ENCODE measurements at places on chromosomes 4 and X.

- no peaks in the 10 kb centered on the region for H3K36me3 ChIP-seq
- no peak for DNase-seq
- H3K27me3 ChIP-seq, result peaks cover 14% of the 10 kb centered on the region
- H3K4me1 ChIP-seq, result peaks cover 21% of the 10 kb centered on the region
- H3K4me3 ChIP-seq, result no peak overlapping the region
- H3K27ac ChIP-seq, result no peak overlapping the region
Observed at GRCh38 chrX:136195247-136195646, 47.9 kb downstream of the FHL1 start.

DNA sequence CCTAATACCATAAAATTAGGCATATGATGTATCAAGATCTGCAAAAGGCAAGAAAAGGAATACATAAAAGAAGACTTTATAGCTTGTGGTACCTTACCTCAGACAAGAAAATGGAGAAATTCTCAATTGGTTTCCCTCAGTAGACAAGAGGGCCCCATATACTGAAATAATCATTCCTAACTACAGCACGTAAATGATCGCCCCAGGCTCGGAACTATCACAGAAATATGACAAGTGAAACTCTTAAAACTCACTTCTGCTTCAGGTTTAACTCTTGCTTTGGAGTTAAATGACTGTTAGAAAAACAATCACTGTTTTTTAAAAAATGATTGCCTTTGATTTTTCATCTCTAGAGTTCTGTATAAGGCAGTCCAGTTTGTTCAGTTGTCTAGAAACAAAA is 38.6 kb upstream of the NAP1L5 start:
- no peaks in the 10 kb centered on the region for H3K36me3 ChIP-seq
- H3K27ac ChIP-seq, result no peak overlapping the region
- no peaks in the 10 kb centered on the region for H3K27me3 ChIP-seq
- peaks cover 15% of the 10 kb centered on the region for H3K4me1 ChIP-seq

- peak overlapping the region; percentile 49 for H3K27ac ChIP-seq
- H3K36me3 ChIP-seq, result no peaks in the 10 kb centered on the region
- DNase-seq, result no peak
Observed at GRCh38 chrX:38103857-38104812, 97.8 kb downstream of the SYTL5 start.

DNA sequence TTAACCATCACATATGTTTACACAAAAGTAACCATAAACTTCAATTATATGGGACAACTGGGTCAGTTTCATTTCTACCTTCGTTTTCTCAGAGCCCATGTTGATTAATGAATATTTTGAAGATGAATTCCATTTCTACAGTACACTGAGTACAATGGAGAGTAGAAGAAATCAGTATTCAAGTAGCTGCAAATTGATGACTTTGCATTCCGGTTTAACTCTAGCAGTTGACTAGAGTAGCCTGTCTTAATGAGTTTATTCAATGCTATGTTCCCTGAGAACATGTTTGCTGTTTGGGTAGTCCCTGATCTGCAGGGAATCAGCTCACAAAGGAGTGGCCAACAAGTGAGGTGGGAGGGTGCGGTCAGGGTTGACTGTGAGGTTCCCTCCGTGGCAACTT is 168.3 kb downstream of the TRIML1 start:
- no peaks in the 10 kb centered on the region for H3K4me1 ChIP-seq
- H3K27ac ChIP-seq, result no peak overlapping the region
- no peaks in the 10 kb centered on the region for H3K27me3 ChIP-seq
- DNase-seq, result no peak
- no peak overlapping the region for H3K4me3 ChIP-seq
